ENCODE measurements at places on chromosomes 16 and 17. TPM values are rescaled to one million over a fixed set of nuclear protein-coding genes. Genes with fewer than 3 reads are reported as not detected.
A peak's percentile ranks its signal among the peaks of the same experiment; 100 is the strongest.

GRCh38 chr17:16425698-16426659 lies 10.6 kb downstream of the TRPV2 start:
- DNase-seq, result peak; percentile 16

DNA sequence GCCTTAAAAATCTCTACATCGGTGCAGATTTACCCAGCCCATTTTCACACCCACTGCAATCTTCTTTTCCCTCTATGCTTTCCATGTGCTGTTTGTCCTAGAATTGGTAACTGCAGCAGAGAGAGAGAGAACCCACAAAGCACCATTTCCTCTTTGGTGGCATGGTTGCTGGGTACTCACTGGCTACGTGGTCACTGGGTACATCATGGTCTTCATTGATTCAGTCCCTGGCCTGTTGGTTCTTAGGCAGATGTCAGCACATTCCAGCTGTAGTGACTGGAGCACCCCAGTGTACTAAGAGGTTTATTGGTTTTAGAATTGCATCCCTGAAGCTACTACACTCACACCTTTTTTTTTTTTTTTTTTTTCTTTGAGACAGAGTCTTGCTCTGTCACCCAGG lies 156.1 kb upstream of the CACNG5 start:
- DNase-seq, result no peak

ACSM2A gene
- not detected for polyA plus RNA-seq

DNA sequence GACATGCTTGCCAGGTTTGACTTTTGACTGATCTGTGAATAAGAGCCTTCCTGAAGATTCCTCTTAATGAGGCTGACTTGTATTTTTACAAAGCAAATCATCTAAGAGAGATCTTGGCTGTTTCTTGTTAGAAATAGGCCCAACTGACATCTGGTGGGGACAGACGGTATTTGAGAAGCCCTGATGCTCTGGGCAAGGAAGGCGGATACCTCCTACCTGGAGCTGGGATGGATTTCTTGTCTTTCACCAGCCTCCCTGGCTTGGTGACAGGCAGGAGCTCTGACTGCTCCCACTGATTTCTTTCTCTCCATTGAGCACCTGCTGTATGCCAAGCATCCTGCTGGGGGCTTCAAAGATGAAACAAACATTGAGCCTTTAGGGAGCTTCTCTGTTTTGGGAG lies 40.4 kb downstream of the AKAP1 start:
- no peak for DNase-seq

DNA sequence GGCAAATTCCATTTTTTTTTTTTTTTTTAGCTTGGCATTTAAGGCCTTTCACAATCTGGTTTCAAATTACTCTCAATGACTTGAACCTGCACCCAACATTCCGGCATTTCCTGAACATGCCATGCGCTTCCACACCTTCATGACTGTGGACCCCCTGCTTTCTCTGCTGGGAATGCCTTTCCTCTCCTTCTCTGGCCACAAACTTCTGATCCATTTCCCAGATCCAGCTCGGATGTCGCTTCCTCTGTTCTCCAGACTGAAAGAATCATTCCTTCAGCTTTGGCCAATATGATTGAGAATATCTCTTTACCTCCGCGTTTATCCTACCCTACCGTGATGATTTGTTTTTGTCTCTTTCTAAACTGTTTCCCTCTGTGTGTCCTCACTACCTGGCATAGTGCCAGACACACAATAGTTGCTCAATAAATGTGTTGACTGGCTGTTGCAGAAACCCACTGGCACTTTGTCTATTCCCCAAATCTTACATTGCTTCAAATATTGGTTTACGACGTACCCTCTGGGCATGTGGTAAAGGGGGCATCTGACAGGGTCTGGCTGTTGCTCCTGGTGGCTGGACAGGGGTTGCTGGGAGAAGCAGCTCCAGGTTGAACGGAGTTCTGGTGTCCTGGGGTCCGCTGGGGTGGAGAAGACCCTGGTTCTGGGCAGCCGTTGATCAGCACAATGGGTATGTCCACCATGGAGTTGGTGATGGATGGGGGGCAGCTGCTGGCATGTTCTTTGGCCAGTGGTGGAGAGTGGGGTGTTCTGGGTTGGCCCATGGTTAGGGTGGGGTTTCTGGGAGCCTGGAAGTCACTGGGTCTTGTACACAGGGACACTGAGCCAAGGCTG lies 14.7 kb downstream of the TNS4 start:
- no peak for DNase-seq

- DNase-seq, result no peak
Observed at GRCh38 chr17:18251204-18251603, 7.3 kb downstream of the FLII start.

KIF2B gene
- polyA plus RNA-seq, result not detected

FOXN1 gene
- not detected for polyA plus RNA-seq

DNA sequence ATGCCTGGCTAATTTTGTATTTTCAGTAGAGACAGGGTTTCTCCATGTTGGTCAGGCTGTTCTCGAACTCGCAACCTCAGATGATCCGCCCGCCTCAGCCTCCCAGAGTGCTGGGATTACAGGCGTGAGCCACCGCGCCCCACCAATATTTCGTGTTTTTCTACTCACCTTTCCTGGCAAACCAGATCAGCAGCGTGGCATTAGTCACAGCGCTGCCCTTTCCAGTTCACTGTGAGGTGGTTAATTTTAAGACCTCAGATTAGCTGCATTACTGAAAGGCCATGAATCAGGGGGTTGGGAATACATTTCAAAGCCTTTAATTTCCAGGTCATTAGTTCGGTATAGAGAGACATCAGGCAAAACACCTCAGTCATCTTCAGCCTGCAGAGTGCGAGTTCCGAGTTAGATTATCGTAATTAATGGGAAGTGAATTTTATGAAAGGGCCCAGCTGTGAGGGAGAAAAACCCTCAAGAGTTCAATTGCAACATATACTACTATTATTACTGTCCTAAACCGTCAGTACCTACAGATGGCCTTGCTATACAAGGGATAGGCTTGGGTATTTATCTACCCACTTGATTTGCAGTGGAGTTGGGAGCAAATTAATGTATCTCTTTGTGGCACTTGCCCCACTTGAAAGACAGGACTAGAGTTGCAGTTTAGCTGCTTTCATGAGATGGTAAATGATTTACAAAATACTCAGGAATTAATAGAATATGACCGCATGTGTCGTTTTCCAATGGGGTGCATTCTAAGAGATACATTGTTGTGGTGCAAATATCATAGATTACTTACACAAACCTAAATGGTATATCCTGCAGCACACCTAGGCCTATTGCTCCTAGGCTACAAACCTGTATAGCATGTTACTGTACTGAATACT lies 2.1 kb upstream of the USP32 start:
- DNase-seq, result no peak
